ENCODE measurements at places on chromosomes 6 and 20. TPM values are rescaled to one million over a fixed set of nuclear protein-coding genes. Genes with fewer than 3 reads are reported as not detected.

- no peak for DNase-seq
Measured at GRCh38 chr6:105785066-105785811, 300.9 kb upstream of the PRDM1 start.

- no peak for DNase-seq
Measured at GRCh38 chr20:45670139-45670538, at the start of gene WFDC11. WFDC11 (minus strand) TSS chr20:45670239; CDS start chr20:45650600, 19,639 bp downstream.

DNA sequence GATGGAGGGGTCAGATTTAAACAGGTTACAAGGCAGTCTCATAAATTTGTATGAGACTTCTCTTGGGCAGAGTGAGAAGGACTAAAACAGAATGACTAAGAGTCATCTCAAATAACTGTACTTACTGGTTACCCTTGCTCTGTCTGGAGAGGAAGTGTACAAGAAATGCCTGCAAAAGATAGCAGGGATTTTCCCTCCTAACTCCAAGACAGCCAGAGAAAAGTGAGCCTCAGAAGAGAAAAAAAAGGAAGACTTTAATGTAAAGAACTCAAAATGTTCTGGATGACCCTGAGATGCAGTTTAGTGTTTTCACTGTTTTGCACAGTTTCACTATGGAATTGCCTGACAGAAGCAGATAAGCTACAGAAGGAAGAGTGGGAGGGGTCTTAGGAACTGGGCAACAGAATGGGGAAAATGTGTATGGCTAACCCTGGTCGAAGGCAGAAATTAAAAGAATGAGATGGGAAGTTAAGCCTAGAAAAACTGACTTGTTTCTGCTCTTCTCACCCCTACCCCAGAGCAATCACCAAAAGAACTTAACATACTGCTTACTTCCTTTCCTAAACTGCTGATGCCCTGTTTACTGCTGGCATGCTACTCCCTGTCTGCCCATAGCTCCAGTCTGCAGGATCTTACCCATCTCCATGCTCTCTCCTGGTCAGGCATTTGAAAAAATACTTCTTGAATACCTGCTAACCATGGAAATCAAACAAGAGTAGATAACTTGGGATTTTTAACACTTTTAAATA lies 98.1 kb upstream of the MARCKS start:
- no peak for DNase-seq

- DNase-seq: no peak
Measured at GRCh38 chr6:83125425-83125824, 58.0 kb downstream of the DOP1A start.

- no peak for DNase-seq
Measured at GRCh38 chr6:3294921-3295871, 36.4 kb downstream of the PSMG4 start.

- DNase-seq: no peak
Measured at GRCh38 chr6:82022614-82023129, 224.9 kb downstream of the IBTK start.

DNA sequence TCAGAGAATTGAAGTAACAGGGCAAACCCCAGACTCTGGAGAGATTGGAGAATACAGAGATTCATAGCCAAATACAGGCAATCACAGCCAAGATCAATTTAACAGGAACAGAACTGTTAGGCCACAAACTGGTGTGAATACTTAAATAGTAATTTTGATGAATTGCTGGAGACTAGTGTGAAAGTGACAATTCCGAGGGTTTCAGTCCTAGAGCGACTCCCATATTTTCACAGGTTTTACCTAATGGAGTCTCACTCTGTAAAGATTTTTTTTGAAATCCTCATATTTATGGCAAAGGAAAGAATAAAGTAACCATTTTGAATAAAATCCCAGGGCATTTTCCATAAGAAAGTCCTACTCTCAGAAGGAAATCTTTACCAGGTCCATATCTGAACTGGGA lies 135.5 kb downstream of the MMUT start:
- DNase-seq: no peak

- peak; percentile 54 for DNase-seq
Measured at GRCh38 chr20:56957737-56958553, 308.5 kb downstream of the BMP7 start.

- no peak for DNase-seq
Measured at GRCh38 chr6:54519161-54519560, 210.9 kb downstream of the TINAG start.

- no peak for DNase-seq
Measured at GRCh38 chr6:54284161-54284860, 23.9 kb upstream of the TINAG start.

DNA sequence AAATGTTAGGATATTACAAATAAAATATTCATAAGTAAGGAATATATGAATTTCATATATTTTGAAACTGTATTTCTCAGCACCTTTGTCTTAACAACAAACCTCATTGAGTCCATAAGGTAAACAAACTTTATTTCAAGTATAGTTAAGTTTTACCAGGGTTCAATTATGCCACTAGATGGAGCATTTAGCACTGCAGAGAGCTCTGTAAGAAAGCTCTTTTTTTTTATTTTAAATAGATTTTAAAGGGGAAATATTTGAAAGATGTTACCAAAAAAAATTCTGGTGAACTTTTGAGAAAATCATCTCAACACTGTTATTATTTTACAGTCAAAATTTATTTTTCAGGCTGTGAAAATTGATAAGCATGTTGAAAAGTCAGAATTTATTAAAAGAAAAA lies 955.2 kb upstream of the EYS start:
- no peak for DNase-seq

GRCh38 chr20:39195582-39196021 lies 233.5 kb downstream of the DHX35 start:
- DNase-seq: no peak

GRCh38 chr20:57097245-57097915 lies 169.1 kb downstream of the BMP7 start:
- no peak for DNase-seq

GRCh38 chr6:85961746-85962145 lies 319.1 kb upstream of the SYNCRIP start:
- no peak for DNase-seq

GRCh38 chr6:37262446-37263026 lies 4.6 kb upstream of the TMEM217 start:
- DNase-seq: no peak

- peak; percentile 6 for DNase-seq
Measured at GRCh38 chr6:125906158-125906998, 50.2 kb upstream of the HINT3 start.

DNA sequence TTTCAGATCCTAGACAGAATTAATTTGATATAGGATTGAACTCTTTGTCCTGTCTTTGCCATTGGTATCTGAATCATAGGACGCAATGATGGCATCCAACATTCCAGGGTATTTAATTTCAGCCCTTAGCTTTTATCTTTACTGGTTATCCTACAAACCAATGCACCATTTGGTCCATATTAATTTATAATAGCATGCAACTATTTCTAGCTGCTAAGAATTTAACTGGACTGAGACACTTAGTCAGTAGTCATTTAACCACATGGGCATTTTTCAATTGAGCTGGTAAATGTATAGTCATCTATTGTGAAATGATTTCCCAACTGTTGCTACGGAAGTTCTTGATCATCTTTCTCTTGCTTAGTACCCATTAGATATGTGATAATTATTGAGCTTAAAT lies 141.1 kb downstream of the CD164 start:
- no peak for DNase-seq

DNA sequence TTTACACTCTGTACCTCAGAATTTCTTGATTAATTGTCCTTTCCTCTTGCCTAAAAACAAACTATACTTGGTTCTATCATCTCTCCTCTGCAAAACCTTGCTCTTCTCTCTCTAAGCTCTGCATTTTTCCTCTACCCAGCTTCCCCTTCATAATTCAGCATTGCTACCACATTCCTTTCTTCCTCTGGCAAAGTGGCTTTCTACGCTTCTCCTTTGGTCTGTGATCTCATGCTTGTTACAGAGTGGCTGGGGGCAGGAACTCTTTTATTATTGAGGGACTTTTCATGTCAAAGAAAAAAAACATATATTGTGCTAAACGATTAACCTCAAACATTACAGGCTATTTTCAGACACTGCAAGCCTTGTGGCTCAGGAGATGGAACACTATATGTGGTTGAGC lies 333.3 kb upstream of the KCNQ5 start:
- no peak for DNase-seq

GRCh38 chr20:33951171-33951570 lies 42.5 kb upstream of the RALY start:
- DNase-seq: no peak

- no peak for DNase-seq
Measured at GRCh38 chr6:30238178-30238795, 25.1 kb upstream of the TRIM26 start.

DNA sequence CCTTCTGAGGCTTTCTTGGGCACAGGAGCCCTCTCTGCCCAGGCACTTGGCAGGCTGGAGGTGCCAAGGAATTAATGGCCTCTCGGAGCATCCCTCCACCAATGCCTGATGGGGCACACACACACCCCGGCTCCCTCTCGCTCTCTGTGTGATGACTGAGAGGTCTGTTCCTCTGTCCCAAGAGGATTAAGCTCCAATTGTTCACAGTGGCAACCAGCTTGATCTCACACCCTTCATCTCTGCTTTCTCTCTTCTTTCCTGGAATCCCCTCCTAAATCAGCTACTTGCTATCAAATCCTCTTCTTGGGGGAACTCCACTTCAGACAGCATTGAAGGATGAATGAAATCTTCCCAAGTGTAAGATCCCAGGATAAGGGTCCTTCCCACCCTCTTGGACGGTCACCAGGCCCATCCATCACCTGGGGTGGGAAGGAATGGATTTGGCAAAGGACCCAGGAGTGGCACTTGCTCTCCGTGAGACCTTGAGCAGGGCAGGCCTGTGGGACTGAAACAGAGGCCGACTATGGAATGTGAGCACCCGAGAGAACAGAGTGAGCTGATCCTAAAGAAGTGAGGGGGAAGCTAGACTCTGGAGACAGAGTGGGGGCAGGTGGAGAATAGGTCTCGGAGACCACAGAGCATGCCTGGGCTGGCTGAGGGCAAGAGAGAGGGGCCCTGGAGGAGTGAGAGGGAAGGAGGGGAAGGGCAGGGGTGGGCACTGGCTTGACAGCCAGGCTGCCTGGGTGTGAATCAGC lies 93.6 kb downstream of the GRM4 start:
- DNase-seq: no peak

GRCh38 chr6:108922499-108922898 lies 74.3 kb downstream of the ARMC2 start:
- no peak for DNase-seq

GRCh38 chr20:4017051-4017712 lies 1.8 kb upstream of the RNF24 start:
- no peak for DNase-seq

GRCh38 chr20:48826883-48827771 lies 672 bp downstream of the PREX1 start:
- DNase-seq: no peak

DNA sequence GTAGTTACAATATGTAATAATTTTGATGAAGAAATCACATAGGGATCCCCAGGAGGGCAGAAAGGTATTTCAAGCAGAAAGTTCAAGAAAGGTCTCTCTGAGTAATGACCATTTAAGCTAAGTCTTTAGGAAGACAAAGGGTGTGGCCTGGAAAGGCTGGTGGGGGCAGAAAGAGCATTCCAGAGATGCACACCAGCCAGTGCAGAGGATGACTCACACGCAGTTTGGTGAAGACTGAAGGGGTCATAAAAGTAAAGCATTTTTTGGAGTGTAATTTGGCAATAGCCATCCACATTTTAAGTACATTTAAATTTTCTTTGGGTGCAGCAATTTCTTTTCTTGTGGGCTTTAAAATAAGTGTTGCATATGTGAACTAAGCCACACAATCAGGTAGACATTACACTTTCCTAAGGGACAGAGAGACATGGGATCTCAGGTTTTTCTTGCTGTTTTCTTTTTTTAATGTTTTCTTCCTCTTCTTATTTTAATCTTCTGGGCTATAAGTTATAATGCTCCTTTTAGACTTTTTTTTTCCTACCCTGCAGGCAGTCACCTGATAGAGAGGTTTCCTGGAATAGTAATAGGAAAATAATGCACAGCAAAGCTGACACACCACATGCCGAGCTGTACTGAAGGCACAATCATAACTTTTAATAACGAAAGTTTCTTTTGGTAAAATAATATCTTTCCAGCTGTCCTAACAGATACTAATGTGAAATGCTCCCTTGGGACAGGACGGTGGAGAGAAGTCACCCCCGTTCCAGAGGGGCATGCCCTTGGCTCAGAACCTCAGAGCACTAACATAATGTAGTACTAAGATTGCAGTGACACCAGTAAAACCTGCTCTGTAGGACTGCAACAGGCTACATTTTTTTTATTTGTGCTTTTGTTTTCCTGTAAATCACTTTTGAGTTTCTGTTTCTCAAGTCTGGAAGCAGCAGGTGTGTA lies 49.6 kb upstream of the PTPRK start:
- DNase-seq: no peak

- peak; percentile 62 for DNase-seq
Measured at GRCh38 chr6:132797951-132798868, at the start of gene SLC18B1. SLC18B1 (minus strand) TSS chr6:132798637; CDS start chr6:132798456, 181 bp downstream.

The LGSN gene
- polyA plus RNA-seq: 0.96 TPM

The DUSP15 gene
- polyA plus RNA-seq: 11.2 TPM

The RAET1G gene
- 2.4 TPM for polyA plus RNA-seq

The HLA-DQB1 gene
- 4.4 TPM for polyA plus RNA-seq

The CST4 gene
- polyA plus RNA-seq: not detected

The MTFR2 gene
- 1.9 TPM for polyA plus RNA-seq

The SYS1 gene
- polyA plus RNA-seq: 21.7 TPM

The MYO6 gene
- 32.1 TPM for polyA plus RNA-seq

The WFDC12 gene
- not detected for polyA plus RNA-seq

Measured in right lung (tissue), 10 donors.